NCI-H526 (cell line): ENCODE measurements at places on chromosomes 5 and 9.

DNA sequence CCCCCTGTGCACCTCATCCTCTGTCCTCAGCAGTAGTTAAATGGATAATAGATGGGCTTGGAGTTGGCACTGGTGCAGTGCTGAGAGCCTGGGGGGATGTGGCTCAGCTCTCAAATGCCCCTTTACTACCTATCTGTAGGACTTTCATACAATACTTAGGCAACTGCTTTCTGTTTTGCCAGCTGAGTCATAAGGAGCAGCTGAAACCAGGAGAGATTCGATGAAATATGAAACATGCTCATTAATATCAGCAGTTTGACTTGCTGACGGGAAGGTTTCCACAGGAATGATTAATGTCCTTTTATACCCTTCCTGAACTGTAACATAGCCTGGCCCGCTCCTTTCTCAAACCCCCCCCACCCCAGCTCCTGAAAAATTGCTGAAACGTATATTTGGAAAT is 142.6 kb downstream of the SAXO1 start:
- no peak for DNase-seq

DNA sequence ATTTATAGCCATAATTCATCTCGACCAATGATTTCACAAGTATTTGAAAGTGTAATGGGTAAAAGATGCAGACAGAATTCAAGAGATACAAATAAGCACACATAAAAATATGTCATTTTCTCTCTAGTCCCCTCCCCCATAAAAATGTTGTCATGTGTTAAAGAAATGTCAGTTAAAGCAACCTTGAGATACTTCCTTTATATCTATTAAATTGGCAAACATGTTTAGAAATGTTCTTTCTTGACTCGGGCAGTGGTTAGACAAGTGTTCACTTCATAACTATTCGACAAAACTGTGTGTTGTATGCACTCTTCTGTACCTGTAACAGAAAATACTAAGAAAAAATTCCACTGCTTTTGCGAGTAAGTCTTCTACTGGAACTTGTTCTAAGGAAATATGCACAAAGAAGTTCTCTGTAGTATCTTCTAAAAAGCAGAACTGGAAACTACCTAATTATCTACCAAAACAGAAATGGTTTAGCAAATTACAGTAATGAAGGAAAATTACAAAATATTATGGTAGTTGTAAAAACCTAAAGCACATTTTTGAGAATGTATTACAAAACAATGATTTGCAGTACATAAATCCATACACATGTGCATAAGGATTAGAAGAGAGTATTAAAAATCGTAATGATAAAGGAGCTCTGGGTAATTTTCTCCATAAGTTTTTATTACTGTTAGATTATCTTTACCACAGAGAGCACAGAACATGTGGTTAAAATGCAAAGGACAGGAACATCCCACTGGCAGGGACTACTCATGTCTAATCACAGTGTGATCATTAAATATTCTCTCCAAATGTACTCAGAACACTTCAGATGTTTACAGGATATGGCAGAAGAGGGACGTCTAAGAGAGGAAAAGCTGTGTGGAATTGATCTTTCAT is 35.9 kb downstream of the FBXW2 start:
- DNase-seq: no peak

DNA sequence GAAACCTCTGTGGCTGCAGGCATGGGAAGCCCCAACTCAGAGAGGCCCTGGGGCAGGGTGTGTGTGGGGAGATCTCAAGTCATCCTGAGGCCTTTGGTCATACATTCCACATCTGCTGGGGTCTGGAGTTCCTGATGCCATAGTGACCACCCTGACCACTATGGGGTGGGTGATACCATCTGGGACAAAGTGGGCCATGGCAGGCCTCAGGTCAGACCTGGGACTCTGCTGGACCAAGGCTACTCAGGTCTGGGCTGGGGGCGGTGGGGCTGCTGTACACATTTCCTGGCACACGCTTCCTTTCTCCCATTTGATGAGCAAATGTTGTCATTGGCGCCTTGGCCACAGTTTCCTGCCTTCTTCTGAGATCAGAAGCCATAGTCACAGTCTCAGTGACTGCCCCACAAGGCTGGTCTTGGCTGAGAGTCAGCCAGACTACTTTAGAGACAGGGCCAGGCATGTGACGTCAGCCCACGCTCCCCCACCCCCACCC is 15.1 kb upstream of the ACSL6 start:
- no peak for DNase-seq

GRCh38 chr9:131370638-131371037 is 23.2 kb upstream of the PRRC2B start:
- DNase-seq: no peak

DNA sequence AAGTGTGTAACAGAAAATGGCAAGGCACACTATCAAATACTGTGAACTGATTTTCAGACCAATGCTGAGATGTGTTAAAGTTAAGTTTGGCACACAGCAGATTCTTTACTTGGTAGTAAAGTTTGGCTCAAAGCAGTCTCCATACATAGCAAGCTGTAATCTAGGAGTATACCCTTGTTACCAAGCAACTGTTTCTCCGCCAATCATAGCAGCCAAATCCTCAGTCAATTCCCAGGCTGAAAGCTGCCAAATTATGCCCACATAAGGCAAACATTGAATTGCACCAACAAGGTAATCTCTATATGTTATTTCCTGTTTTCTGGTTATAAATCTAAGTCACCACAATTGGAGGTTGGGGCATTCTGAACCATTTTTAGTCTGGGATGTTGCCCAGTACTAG is 345.7 kb downstream of the DEPDC1B start:
- no peak for DNase-seq
